HFFc6 (cell line): ENCODE measurements at places on chromosomes 7 and 10.

DNA sequence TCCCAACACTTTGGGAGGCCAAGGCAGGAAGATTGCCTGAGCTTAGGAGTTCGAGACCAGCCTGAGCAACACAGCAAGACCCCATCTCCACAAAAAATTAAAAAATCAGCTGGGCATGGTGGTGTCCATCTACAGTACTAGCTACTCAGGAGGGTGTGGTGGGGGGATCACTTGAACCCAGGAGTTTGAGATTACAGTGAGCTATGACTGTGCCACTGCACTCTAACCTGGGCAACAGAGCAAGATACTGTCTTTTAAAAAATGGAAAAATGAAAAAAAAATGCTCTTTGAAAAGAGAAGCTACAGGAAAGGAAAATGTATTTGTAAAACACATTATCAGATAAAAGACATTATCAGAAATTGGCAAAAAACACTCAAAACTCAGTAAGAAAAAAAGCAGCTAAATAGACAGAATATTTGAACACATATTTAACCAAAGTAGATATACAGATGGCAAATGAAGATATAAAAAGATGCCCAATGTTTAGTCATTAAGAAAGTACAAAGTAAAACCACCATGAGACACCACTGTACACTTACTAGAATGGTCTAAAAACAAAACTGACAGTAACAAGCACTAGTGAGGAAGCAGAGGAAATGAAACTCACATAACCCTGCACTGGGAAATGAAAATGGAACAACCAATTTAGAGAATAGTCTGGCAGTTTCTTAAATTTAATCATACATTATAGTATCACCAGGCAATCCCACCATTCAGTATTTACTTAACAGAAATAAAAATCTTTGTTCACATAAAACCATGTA lies 40.5 kb downstream of the NRBF2 start:
- DNase-seq, result no peak

DNA sequence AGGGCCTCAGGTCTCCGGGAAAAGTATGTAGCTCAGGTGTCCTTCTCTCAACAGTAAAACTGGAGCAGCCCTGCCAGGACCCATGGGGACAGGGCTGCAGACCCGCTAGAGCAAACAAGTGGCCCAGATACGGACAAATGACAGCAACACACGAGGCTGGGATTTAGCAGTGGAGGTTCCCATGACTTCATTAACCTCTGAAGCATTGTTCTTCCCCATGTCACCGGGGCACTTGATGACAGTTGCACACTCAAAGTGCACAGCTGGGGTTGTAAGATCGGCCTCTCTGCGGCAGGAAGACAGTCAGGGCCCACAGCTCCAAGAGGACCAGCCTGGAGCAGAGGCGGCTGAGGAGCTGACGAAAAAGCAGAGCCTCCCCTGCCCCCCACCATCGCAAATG lies 12.5 kb upstream of the PODXL start:
- DNase-seq, result no peak

- DNase-seq, result no peak
Observed at GRCh38 chr7:99623702-99624447, 7.1 kb downstream of the ZSCAN25 start.

GRCh38 chr7:13416071-13416470 lies 573.4 kb downstream of the ETV1 start:
- no peak for DNase-seq

DNA sequence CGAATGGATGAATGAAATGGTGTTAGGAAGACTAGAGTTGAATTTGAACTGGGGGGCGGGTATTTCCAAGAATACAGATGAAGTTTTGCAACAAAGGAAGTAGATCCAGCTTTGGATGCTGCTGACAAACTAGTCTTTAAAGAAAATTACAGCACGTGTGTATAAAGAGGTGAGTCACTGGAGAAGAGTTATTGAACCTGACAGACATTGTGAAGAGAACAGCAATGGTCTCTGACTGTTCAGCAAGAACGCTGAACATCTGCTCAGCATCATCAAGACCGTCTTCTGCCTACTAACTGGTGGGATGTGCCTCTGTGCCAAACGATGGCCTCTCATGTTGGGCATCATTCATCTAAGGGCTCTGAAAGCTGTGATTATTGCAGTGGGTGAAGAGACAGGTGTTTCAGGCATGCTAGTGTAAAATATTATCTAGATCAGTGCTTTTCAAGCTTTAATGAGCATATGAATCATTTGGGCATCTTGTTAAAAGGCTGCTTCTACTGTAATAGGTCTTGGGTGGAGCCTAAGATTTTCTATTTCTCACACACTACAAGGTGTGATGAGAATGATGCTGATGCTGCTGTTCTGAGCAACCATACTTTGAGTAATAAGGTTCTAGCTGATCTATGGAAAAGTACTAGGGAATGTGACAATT lies 291.3 kb downstream of the PTEN start:
- DNase-seq, result peak; percentile 88

GRCh38 chr10:100980311-100980710 lies 7.0 kb downstream of the MRPL43 start:
- no peak for DNase-seq

DNA sequence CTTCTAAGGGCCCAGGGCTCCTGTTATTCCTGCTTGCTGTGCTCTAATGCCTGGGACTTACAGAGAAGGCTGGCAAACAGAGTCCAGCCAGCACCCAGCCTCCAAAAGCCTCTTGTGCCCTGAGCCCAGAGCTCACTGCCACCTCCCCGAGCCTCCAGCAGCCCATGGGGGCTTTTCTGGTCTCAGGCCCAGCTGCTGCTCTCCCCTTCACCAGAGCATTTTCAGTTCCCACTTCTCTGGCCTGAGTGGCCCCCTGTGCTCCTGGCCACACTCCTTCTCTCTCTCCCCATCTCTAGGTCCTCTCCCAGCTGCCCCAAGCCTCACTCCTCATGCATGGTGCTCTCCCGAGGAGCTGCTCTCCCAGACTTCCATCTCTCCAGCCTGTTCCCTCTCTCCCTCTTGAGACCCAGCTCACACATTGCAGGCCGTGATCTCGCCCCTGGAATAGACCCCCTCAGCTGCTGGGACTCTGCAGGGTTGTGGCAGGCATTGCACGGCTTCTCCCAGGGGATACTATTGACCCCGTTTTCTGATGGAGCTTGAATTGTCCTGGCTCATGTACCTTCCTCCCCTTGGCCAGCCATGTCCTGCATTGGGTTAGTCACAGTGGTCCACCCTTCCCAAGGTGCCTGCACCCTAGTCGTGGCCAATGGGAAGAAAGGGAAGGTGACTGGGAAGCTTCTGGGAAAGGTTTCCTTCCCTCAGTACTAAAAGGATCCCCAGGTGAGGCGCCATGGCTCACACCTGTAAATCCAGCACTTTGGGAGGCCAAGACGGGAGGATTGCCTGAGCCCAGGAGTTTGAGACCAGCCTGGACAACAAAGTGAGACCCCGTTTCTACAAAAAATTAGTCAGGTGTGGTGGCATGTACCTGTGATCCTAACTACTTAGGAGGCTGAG lies 9.0 kb upstream of the RASSF4 start:
- DNase-seq, result no peak

DNA sequence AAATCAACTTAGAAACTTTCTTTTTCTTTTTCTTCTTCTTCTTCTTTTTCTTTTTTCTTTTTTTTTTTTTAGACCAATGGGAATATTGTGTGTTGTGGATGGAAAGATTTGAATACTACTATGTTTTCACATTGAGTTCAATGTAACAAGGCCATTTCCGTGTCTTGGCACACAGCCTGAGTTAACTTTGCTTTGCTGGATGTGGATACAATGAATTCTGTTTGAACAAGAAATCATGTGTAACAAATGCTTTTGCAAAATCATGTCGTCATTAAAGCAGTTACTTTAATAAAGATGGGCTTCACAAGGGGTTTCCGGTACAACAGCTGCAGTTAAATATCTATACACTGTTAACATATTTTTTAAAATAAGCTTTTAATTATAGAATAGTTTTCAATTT lies 13.5 kb upstream of the ENTPD1 start:
- DNase-seq, result no peak

DNA sequence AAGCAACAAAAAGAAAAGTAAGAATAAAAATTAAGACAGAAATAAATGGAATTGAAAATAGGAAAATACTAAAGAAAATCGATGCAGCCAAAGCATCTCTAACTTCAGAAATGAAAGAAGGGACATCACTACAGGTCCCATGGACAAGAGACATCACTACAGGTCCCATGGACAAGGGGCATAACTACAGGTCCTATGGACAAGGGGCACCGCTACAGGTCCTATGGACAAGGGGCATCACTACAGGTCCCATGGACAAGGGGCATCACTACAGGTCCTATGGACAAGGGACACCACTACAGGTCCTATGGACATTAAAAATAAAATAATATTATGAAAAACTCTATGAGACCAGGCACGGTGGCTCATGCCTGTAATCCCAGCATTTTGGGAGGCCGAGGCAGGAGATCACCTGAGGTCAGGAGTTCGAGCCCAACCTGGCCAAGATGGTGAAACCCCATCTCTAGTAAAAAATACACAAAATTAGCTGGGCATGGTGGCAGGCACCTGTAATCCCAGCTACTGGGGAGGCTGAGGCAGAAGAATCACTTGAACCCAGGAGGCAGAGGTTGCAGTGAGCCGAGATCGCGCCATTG lies 101.0 kb upstream of the DNAAF5 start:
- DNase-seq, result no peak

DNA sequence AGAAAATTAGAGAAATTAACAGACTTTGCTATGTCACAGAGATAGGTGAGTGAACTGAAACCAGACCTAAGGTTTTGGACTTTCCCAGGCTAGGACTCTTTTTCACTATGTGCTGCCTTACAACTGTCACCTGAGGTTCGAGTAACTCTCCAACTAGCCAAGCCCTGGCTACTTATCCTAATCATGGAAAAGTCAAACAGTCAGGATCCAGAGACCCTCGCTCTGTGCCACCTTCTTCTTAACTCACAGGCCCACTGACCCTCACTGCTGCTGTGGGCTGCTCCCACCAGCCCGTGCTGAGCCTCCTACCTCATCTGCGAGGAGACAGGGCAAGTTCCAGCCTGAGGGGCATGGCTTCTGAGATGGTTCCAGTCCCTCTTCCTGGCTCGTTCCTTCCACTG lies 211.4 kb upstream of the KLF14 start:
- no peak for DNase-seq

- no peak for DNase-seq
Observed at GRCh38 chr10:29600821-29601220, 34.0 kb downstream of the SVIL start.

GRCh38 chr7:105691082-105691679 lies 109.9 kb upstream of the EFCAB10 start:
- peak; percentile 30 for DNase-seq

GRCh38 chr10:35203745-35204144 lies 77.1 kb downstream of the CREM start:
- no peak for DNase-seq

- no peak for DNase-seq
Observed at GRCh38 chr10:606762-607544, 82.5 kb downstream of the DIP2C start.

DNA sequence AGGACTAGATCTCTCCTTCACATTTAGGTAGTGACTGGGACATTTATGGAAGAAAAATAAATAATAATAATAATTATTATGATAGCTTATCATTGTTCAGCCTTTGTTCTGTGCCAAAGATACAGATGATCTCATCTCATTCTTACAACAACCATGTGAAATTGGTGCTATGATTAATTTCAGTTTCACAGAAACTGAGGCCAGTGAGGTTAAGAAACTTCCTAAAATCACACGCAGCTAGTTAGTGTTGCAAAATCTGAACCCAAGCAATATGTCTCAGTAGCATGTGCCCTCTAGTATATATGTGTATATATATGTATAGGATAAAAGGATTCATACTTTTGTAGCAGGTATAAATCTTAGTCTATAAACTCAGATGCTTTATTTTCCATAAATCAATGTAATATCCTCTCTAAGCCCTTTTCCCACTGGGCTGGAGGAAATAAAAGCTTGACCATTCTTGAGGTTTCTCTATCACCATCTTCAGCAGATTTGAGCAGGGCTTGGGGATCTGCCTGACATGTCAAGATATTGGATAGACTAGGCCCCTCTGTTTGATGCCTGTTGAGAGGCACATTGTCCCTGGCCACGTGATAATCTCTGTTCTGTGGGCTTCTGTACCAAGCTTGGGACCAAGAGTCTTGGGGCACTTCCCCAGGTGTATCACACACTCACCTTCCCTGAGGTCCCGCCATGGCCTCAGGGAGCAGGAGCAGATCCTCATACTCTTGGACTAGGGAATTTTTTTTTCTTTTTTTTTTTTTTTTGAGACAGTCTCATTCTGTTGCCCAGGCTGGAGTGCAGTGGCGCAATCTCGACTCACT lies 172.6 kb upstream of the NRP1 start:
- no peak for DNase-seq

DNA sequence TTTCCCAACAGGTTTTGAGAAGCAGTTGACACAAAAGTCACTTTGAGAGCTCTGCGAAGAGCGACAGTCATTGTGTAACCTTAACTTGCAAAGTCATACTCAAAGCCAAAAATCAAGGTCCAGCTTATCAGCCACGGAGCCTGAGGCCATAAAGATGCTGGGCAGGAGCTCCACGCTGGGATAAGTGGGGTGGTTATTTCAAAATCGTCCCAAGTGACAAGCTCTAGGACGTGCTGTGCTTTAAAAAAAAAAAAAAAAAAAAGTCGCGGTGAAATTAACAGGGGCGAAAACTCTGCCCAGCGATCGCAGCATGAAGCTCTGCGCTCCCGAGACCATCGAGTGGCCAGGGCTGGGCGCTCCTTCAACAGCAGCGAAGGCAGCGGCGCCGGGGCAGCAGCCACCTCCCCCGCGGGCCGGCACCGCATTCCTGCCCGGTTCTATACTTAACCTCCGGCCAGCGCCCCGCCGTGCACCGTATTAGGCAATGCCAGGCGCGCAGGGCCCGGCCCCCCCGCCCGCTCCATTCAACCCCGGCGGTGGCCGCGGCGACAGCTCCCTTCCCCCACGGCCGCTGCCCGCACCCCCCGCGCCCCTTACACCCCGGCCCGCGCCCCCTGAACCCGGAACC lies 657 bp downstream of the HACD1 start:
- DNase-seq, result peak; percentile 57

GRCh38 chr10:120495226-120496009 lies 38.4 kb downstream of the PLPP4 start:
- no peak for DNase-seq

DNA sequence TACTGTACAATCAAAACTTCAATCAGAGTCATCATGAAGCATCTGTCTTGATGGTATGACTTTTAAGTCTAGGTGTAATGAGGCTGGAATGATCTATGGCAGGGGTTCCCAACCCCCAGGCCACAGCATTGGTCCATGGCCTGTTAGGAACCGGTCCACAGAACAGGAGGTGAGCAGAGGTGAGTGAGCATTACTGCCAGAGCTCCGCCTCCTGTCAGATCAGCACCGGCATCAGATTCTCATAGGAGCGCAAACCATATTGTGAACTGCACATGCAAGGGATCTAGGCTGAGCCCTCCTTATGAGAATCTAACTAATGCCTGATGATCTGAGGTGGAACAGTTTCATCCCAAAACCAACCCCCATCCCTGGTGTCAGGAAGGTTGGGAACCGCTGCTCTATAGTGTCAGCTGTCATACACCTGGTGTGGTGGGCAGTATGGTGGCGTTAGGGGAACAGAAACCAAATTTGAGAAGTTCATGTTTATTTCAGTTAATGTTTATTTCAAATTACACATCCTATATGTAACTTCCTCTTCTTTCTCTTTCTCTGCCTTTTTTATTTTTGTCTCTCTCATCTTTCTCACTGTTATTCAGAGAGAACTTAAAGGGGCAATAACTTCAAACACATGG lies 432.6 kb downstream of the TNS3 start:
- no peak for DNase-seq
